ENCODE measurements at places on chromosomes 16 and 17.

DNA sequence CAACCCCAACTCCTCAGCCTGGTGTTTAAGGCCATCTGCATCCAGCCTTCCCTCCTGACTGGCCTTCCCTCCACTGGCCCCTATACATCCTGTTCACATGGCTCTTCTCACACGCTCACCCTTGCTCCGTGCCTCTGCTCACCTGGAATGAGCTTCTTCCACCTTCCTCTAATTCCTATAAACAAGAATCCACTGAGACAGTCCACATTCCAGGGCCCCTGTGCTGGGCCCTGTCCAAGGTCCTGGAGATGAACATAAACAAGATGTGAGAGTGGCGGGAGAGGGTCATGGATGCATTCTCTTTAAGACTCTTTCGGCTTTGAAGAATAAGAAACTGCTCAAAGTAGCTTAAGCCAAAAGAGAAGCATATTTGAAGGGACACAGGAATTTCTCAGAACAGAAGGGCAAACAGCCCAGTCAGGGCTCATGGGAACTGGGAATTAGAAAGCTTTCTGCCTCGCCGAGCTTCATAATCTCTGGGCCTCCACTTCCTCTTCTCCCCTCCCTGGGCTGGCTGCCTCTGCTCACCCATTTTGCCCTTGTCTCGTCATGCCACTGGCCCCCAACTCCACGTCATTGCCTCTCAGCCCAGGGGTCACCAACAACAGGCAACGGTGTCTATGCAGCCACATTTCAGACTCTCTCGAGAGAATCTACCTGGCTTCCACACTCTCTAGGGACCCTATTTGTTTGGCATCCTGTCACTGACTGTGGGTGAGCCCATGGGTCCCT is 13.5 kb downstream of the SPPL2C start:
- no peak for DNase-seq

GRCh38 chr17:83183145-83183948 is 103.9 kb downstream of the METRNL start:
- no peak for DNase-seq

DNA sequence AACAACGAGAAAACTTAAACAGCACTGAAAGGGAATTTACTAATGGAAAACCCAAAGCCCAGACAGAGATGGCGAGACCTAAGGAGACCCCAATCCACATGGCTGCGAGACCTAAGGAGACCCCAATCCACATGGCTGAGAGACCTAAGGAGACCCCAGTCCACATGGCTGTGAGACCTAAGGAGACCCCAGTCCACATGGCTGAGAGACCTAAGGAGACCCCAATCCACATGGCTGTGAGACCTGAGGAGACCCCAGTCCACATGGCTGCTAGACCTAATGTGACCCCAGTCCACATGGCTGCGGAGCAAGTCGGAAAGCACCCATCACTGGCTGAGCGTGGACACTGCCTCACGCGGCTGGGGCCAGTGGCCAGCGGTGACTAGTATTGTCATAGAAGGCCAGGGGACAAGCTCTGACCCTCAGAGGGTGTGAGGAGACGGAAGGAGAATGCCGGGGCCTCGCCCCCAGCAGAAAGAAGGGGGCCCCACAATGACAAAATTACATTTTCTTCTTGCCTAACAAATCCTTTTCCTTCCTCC is 241.8 kb downstream of the C16orf95 start:
- no peak for DNase-seq

DNA sequence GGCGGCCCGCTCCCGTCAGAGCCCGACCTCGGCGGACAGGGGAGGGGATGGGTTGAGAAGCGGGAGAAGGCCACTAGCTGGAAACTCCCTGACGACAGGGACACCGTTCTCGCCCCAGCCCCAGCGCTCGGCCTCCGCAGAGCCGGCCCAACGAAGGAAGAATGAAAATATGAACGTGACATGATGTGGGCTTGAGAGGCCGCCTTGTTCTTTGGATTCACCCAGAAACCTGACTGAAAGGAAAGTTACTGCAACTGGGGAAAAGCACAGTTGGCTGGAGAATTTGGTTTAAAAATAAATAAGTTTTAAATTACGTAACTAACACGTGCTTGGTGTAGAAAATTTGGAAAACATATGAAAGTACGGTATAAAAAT is 21.1 kb downstream of the NPTX1 start:
- peak; percentile 59 for DNase-seq

- no peak for DNase-seq
Measured at GRCh38 chr17:72467841-72468653, 347.2 kb downstream of the SOX9 start.

DNA sequence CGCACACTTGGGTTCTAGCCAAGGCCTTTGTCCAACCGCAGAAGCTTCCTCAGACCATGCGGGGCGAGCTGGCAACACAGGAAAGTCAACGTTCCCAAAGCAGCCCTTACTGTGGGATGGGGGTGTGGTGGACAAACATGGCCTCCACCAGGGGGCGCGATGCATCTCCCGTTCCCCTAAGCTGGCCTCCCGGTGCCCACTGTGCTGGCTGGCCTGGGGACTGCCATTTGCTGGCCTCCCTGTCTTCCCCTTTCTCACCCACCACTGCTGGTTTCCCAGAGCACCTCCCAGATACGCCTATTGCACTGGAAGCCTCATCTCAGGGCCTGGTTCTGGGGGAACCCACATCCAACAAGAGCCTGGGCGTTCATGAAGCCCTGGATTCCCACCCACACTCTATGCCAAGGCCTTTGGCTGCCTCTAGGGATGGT is 145.3 kb downstream of the IRF8 start:
- no peak for DNase-seq

GRCh38 chr16:10009684-10010083 is 172.5 kb downstream of the GRIN2A start:
- no peak for DNase-seq

DNA sequence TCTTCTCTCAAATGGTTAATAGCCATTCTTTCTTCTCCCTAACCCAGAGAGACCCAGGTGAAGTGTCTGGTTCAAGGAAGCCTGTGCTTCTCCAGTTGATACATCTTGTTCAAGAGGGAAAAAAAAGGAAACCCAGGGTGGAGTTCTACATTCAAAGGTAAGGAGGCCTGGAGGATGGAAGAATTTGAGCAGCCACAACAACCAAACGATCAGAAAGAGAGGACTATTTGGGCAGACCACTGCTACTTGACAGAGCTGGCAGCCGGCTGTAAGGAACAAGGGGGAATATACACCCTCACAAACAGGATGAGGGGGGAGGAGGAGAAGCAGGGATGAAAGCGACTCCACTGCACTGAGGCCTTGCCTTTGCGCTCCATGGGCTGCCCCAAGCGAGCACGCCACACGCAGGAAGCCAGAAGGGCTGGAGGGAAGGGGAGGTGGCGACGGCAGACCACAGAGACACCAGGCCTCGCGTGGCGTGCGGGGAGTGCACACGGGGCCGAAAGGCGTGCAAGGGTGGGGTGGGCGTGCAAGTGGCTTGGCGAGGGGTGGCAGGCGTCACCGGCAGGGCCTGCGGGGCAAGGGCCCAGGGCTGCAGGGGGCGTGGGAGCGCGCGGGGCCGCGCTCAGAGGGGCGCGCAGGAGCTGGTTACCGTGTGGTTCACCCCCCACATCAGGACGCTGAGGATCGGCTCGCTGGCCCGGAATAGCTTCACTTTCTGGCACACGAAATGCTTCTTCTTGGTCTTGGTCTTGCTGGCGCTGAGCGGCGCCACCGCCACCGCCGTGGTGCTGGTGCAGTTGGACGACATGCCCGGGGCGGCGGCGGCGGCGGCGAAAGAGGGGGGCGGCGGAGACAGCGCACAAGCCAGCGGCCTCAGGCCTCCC is 499 bp downstream of the PIP4K2B start:
- DNase-seq = peak; percentile 33

GRCh38 chr16:25587783-25588182 is 104.0 kb upstream of the HS3ST4 start:
- DNase-seq = no peak

GRCh38 chr16:53085369-53085843 is 30.6 kb downstream of the CHD9 start:
- DNase-seq = no peak

- DNase-seq = no peak
Measured at GRCh38 chr16:80784951-80785350, 19.4 kb downstream of the CDYL2 start.

DNA sequence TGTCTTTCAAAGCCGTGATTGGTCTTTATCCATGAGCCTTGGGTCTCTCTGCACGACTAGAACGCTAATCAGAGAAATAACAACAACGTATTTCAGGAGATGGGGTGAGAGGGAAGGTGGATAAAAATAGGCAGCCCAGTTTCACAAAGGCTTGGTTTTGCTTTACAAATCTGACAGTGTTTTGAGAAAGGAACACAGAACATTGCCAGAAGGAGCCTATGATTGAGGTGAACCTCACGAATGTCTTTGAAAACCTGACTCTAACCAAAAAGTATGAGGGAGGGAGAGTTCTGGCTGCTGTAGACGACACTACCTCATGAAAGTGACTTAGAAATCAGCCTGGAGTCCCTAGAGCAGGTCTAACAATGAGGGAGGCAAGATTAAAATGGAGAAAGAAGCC is 38.0 kb upstream of the NOL11 start:
- DNase-seq = no peak

DNA sequence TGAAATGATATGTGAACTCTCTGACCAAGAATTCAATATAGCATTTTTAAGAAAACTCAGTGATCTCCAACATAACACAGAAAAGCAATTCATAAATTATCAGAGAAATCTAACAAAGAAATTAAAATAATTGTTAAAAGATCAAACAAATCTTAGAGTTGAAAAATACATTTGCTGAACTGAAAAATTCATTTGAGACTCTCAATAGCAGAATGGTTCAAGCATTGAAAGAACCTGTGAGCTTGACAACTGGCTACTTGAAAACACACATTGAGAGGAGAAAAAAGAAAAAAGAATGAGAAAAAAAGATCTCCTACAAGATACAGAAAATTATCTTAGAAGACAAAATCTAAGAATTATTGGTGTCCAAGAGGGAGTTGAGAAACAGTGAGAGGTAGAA is 203.5 kb downstream of the CEP112 start:
- no peak for DNase-seq

- no peak for DNase-seq
Measured at GRCh38 chr17:64162554-64162953, 32.6 kb upstream of the ERN1 start.

GRCh38 chr17:57259306-57259705 is 3.0 kb downstream of the MSI2 start:
- no peak for DNase-seq

DNA sequence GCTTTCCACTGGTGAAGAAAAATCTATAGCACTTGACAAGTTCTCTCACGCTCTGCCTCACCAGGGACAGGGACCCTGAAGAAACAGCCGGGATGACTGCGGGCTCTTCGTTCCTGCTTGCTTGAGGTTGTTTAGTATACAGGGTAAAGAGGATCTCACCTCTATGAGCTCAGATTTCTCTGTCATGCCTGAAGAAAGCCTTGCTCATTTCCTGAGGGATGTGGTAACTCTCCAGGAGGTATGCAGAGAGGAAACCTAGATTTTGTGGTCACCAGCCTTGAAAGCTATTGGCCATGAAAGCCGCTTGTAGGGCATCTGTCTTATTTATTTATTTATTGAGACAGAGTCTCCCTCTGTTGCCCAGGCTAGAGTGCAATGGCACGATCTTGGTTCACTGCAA is 23.2 kb downstream of the USP43 start:
- no peak for DNase-seq

GRCh38 chr16:56742030-56742984 is 12.4 kb downstream of the NUP93 start:
- no peak for DNase-seq

- no peak for DNase-seq
Measured at GRCh38 chr16:29862383-29862883, 593 bp downstream of the CDIPT start.

- no peak for DNase-seq
Measured at GRCh38 chr17:14153374-14153773, 83.3 kb downstream of the CDRT15 start.

DNA sequence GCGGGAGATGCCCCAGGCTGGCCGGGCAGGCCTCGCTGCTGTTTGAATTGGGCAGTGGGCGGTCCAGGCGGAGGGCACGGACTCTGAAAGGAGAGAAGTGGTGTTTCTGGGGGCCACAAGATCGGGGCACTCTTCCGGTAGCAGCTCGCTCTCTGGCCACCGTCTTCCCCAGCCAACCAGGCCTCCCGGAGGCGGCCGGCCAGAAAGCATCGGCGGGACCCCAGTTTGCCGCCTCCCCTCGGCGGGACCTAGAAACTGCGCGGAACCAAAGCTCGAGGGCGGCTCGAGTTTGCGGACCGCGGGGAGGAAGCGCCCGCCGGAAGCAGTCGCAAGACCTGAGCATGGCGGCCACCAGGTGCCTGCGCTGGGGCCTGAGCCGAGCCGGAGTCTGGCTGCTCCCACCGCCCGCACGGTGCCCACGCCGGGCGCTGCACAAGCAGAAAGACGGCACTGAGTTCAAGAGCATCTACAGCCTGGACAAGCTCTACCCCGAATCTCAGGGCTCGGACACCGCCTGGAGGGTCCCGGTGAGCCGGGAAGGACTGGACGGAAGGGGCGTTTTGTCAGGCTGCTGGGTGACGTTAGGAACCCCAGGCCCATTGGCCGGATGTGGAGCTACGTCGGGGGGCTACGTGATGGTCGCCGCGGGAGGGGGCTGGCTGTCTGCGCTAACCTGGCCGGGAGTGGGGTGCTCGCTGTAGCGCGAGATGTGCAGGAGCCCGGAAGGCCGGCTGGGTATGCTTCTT is at the start of gene MRPL58:
TSS of gene MRPL58 (plus strand) at position 325 of the 746 bp plus-strand sequence. CDS start at position 342, 17 bp downstream.
- DNase-seq = peak; percentile 81

GRCh38 chr17:63406689-63407330 is 39.3 kb downstream of the CYB561 start:
- DNase-seq = peak; percentile 63

DNA sequence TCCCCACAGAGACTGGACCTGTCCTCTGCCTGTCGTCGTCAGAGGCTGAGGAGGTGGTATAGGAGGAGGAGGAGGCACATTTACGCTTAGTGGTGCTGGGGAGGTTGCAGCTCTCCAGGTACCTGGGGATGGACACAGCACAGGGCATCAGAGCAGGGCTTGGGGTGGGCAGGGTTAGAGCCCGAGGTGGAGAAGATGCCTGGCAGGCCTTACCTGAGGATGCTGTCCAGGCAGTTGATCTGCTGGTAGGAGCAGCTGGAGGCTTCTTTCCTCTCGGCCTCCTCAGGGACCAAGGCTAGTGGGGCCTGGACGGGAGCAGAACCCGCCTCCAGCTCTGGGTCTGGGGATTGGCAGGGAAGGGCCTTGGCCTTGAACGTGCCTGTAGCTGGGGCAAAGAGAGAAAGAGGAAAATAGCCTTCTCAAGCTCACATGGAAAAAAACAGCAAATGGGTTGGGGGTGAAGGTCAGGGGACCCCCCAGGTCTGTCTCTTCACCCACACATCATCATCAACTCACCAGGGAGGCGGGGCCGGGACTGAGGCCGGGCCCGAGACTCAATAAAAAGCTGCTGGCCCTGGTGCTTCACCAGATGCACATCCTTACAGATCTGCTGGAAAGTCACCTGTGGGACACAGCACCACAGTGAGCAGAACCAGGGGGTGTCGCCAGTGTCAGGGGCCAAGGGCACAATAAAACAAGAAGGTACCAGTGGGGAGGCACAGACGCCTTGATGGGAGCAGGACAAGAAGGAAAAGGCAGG is 5.6 kb downstream of the PER1 start:
- DNase-seq = no peak

- DNase-seq = no peak
Measured at GRCh38 chr17:51059781-51060180, 60.9 kb downstream of the SPAG9 start.

- DNase-seq = no peak
Measured at GRCh38 chr16:58102665-58103392, 26.4 kb downstream of the CFAP20 start.
